ENCODE measurements at places on chromosomes 2 and 18.

DNA sequence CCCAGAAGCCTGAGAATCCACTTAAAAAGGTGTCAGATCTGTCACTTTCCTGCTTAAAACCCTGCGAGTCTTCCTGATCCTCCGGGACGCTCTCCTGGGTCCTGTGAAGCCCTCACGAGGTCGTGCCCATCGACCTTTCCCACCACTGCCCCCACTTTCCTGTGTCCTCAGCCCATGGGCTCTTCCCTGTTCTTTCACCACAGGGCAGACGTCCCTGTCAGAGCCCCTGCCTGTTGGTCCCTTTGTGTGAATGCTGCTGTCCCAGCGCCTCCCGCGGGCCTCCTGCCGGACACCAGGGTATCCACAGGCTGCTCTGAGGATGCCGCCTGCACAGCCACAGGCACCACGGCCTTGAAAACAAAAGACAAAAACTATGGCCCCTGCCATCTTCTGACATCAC, 125.6 kb downstream of the TMEM18 start:
- no peak for DNase-seq

DNA sequence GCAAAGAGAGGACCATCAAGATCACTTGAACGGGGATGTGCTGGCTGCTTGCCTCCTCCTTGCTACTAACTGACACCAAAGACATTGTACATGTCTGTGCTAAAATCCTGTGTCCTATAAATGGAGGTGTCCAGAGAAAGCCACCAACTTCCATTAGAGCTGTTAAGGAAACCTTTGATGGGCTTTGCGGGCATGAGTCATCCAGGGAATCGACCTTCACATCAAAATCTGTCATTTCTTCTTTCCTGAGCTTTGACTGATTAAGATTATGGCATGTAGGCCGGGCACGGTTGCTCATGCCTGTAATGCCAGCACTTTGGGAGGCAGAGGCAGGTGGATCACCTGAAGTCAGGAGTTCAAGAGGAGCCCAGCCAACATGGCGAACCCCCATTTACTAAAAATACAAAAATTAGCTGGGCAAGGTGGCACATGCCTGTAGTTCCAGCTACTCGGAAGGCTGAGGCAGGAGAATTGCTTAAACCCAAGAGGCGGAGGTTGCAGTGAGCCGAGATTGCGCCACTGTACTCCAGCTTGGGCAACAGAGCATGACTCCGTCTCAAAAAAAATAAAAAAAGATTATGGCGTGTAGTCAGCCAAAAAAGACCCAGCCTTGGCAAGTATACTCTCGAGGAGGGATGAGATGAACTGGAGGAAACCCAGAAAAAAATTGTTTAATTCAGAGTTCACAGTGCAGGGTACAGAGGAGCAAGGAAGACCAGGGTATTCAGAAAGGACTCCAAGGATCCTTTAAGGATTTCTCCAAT, 115.8 kb downstream of the CABLES1 start:
- DNase-seq = no peak

- DNase-seq = peak; percentile 79
Observed at GRCh38 chr2:237774811-237775553, 23.6 kb upstream of the RBM44 start.

GRCh38 chr2:240602266-240603050, 15.9 kb downstream of the CAPN10 start:
- DNase-seq = no peak

DNA sequence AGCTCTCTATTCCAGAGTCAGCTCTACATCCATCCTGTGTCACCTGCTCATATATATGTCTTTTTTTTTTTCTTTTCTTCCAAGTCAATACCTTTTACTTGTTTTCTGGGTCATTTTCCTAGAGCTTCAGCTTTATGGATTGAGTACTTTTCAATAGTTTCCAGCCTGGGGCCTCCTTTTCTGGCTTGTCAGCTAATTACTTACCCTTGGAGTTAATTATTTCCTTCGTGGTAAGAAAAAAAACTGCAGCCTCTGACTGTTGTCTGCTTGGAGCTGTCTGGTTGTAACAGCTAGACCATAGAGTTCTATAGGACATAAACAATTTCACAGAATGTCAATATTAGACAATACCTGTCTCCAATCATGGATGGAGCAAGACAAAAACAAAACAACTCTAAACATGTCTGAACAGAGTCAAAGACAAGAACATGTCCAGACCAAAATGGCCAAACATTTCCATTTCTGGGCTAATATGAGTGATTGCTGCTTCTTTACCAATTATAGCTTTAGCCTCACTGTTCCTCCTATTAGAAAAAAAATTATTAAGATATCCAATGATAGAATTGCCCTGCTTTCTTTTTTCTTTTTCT, 643.1 kb downstream of the SLC4A3 start:
- DNase-seq = no peak

- DNase-seq = no peak
Observed at GRCh38 chr2:45844796-45845457, 193.5 kb downstream of the PRKCE start.

GRCh38 chr18:70127359-70127758, 78.1 kb downstream of the RTTN start:
- DNase-seq = no peak

DNA sequence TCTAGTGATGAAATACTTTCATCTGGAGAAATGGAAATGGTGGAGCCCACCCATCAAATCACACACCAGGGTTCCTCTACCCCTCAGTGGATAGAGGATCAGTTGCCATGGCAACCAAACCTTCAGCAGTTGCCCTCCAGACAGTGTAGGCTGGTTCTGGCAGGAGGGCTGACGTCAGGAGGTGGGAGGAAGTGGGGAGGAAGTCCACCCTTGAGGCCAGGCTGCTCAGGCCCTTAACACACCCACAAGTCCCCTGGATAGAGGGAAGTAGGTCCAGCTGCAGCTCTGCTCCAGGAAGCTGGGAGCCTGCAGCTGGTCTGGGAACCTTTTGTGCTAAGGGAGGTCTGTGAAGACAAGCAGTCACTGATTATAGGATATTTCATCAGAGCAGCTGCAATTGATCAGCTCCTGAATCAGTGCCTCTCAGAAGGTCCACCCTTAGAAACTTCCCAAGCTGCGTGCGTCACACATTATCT, 186.6 kb downstream of the MTX2 start:
- DNase-seq = no peak

Data from NCI-H510A treated with DMSO at 0.1 percent for 48 hours (cell line).